ENCODE measurements at places on chromosomes 16 and 17. TPM values are rescaled to one million over a fixed set of nuclear protein-coding genes. Genes with fewer than 3 reads are reported as not detected.

GRCh38 chr17:39738983-39739884 is 1.5 kb downstream of the GRB7 start:
- peak; percentile 36 for DNase-seq

DNA sequence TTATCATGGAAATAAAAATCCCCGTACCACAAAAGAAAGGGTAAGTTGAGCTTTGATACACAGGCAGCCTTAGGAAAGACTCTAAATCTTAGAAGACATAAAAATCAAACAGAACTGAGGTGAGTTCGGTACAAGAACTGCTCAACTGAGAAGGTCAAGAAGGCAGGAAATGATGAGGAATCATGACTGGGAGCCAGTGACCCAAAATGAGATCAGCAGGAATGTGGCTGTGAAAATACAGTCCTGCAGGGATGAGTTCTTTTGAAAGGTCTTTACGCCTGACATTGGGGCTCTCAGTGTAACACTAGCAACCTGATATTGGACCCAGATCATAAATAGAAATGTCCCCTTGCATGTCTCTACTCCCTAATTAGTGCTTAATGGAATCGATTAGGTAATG is 56.3 kb upstream of the CDH11 start:
- no peak for DNase-seq

- DNase-seq = no peak
Measured at GRCh38 chr17:72614476-72614870, 478.0 kb downstream of the SLC39A11 start.

- DNase-seq = no peak
Measured at GRCh38 chr16:69115361-69115760, 9.9 kb downstream of the HAS3 start.

GRCh38 chr17:35129154-35129972 is 7.9 kb downstream of the FNDC8 start:
- no peak for DNase-seq

DNA sequence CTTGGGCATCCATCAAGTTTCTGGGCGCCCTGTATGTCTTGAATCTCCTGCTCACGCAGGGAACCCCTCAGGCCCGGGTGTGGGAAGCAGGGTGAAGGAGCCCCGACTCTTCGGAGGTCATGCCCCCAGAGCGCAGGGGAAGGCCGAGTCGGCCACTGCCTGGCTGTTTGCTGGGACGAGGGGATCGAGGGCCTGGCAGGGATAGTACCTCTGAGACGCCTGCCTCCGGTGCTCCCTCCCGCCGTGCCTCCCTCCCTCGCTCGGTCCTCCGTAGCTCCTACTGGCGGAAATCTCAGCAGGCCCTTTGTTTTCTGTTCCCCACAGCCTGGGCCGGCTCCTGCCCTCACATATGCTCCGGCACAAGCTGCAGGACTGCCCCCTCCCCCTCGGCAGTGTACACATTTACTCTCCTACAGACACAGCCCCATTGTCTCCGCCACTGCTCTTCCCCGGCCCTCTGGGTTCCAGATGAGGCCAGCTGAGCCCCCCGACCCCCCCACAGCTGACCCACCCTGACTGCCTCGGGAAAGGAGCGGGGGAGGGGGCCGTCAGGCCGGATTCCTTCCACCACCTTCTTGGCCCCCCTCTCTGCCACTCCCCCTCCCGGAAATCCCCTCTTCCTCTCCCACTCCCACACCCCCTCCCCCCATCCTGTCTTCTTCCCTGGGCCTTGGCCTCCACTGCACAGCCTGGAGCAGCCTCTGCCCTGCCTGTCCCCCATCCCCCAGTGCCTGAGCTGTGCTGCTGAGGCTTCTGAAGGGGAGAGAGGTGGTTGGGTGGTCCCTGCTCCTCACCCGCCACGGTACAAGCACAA is 1.4 kb downstream of the TRAF4 start:
- peak; percentile 51 for DNase-seq

- DNase-seq = no peak
Measured at GRCh38 chr17:82687375-82687861, 11.1 kb downstream of the RAB40B start.

The C17orf107 gene
- total RNA-seq = 3.5 TPM

The FBXO39 gene
- total RNA-seq = 0.76 TPM

The ITGB3 gene
- total RNA-seq = 21.5 TPM

The PAQR4 gene
- 2.4 TPM for total RNA-seq

The CSF3 gene
- not detected for total RNA-seq

Data from uterus (tissue), 4 donors.